Lung (tissue), 17 donors: ENCODE measurements at places on chromosomes 1 and 21.

DNA sequence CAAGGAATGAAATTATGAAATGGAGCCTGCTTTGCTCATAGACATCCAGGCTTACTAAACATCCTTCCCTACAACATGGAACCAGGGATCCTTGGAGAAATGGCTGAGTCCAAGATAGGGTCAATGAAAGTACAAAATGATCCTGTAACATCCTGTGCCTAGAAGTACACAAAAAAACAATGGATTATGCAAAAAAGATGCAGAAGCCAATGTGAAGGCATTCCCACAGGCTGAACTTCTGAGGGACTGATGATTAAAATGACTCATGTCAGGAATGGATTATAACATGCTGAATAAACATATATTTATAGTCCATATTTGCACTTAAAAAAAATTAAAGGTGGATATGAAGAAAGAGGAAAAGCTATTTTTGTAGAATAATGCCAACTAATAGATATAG is 10.4 kb upstream of the HOOK1 start:
- no peak for DNase-seq

- DNase-seq, result no peak
These were observed 283.5 kb downstream of the C1orf94 start for GRCh38 chr1:34460193-34460592.

DNA sequence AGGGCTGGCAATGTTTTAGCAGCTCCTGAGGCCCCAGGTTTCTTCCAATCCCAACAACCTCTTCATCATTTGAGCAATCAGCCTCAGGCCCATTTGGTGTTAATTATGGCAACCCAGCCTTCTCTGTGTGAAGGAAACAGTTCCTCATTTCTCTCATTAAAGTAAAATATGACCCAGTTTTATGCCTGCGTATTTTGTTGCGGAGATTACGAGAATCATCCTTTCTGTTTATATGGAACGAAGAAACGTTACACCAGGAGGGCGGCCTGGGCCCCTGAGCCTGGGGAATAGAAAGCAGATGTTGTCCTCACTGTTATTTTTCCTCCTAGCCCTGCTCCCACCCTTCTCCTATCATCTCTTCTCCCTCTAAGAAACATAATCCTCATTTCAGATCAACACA is 332.2 kb upstream of the USP24 start:
- no peak for DNase-seq

- no peak for DNase-seq
These were observed 8.8 kb downstream of the SLC19A1 start for GRCh38 chr21:45533361-45533845.

- no peak for DNase-seq
These were observed 87.2 kb downstream of the HHAT start for GRCh38 chr1:210415846-210416448.

DNA sequence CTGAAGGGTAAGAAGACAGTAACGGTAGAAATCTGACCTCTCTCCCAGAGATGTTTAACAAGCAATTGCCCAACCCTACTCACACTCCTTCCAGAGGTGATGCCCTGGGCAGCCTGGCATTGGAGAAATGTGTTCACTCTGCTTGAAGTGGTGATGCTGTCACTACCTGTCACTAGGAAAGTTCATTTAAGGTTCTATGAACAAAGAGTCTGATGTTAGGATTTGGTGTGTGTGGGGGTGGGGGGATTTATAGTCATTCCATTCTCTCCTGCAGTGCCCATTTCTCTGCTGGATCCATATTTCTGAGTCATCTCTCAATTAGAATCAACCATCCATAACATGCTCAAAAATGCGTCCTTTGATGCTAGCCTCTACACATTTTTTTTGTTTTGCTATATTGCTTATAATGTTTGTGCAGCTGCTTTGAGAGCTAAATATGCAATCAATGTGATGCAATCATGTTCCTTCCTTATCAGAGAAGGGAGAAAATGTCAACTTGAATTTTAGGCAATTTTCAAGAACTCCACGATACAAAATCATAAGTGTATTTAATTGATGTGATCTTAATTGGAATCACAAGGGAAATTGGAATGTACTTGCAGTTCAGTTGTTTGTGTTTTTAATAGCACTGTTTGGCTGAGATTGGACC is 173.9 kb downstream of the DUSP10 start:
- DNase-seq, result peak; percentile 28

DNA sequence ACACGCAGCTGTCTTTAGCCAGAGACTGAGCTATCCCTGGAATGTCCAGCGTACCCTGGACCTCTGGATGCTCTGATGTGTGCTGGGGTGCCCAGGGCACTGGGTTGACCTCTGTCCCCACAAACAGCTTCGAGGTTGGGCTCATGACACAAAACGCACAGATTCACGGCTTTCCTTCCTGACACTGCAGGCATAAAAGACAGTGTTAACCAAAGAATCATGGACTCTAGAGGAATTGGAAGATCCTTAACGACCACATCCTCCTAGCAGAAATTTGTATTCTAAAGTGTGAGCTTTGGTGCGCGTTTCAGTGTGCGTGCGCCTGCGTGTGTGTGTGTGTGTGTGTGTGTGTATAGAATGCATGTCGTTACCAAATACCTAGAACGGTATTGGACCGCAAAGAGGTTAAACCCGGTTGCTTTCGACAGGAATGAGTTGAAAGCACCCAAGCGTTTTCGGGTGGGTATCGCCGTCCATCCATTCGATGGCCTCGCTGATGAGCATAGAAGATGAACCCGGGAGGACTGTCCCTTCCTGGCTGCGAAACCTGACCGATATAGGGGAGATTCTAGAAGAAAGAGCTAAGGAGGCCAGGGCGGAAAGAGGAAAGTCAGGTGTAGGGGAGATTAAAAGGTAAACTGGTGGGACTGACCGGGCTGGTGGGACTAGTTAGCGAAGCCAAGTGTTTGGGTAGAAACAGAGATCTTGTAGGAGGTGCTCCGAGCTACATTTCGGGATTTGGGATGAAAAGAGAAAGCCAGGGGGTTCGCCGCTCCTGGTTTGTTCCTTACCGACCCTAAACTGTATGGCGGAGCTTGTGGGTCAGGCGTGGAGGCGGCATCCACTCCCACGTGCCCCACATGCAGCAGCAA is 6.8 kb upstream of the LHX9 start:
- DNase-seq, result no peak

DNA sequence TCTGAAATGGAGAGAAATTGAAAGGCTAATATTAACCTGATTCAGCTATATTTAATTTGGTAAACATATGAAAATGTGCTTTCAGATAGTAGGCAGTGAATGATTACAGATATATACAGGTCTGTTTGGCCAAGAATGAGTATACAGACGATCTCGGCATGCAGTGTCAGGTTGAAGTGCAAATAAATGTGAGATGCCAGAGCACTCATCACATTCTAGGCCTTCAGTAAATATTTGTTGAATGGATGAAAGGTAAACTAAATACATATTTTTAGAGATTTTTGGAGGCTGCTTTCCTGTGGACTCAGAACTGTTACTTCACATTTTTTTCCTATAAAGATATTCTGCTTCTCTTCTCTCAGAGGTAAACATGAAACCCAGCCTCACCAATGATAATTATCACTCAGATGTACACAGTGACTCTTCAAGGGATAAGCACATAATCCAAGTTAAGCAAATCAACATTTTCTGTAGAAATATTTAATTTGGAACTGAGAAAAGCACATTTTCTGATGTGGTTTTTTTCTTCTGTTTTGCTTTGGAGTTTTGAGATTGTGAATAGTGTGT is 702.9 kb downstream of the BRINP3 start:
- DNase-seq, result no peak
